ENCODE measurements at places on chromosomes 2 and 18.

GRCh38 chr2:136081582-136082210 lies 36.3 kb downstream of the CXCR4 start:
- no peak for DNase-seq

DNA sequence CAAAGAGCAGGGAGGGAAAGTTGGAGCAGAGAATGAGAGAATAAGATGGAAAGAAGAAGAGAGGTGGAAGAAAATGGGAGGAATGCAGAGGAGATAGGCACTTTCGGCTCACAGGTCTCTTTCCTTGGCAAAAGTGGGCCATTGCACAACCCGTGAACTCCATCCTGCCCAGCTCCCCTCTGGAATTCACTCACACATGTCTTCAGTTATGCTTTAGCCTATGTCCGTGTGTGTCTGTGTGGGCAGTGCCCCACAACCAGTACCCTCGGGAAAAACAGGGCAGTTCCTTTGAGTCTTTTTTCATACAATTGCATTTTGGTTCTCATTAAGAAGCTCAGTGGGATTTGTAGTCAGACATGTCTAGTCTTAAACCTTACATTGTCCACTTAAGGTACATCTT lies 34.5 kb downstream of the DTNA start:
- no peak for DNase-seq

GRCh38 chr2:199259671-199260070 lies 198.1 kb downstream of the SATB2 start:
- no peak for DNase-seq

DNA sequence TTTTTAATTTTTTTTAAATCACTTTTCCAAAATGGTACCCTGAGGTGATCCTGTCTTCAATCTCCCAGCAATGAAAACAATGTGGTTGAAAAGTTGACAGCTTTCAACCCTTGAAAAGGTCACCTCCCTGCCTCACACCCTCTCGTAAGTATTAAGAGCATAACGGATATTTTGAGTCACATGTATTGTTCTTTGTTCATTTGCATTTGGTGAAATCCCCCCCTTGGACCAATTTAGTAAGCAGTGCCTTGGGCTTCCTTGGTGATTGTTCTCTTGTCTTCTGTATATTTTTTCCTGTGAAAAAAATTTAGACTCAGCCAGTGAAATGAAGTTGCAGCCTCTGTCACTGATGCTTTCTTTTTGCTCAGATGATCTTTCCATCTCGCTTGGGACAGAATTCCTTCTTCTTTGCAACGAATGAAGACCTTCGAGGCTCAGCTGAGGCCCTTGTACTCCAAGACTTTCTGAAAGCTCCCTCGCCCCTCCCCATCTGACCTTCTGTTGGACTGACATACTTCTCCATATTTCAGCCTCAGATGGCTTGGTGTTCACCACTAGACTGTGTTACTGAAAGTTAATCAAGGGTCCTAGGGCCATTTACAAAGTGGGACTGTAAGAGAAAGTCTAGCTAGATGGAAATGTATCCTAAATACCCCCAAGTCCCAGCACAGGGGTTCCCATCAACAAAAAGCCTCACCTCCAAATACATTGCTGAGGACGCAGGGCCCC lies 158.4 kb downstream of the BCL2 start:
- peak; percentile 46 for DNase-seq

DNA sequence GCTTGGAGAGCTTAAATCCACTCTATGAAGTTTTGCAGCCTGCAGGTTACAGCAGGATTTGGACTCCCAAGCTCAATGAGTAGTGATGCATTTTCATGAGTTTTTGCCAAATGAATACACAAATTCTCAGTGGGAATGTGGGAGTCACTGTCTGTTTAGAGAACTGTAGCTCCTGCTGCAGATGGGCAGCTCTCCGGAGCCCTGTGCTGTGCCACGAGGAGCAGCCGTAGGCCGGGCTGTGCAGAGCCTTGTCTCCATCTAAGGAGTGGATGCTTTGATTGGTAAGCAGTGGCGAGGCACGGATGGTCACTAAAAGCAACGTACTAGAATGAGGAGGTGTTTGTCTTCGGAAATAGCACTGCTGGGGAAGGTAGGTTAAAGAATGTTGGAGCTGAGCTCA lies 96.0 kb upstream of the NFATC1 start:
- DNase-seq, result no peak

DNA sequence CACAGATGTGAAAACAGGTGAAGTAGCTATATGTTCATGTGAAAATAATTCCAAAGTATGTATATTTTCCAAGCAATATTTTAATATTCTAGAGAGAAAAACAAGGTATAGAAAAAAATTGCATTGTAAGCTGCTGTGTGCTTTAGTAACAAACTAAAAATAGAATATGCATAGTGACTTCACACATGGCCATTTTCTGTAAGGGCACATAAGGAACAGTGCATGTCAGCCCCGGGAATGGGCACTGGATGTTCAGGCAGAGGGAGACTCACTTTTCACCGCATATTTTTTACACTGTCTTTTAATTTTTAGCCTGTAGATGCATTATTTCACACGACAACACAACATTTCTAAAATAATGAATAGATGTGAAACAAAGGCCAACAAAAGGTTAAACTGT lies 46.0 kb downstream of the CMPK2 start:
- no peak for DNase-seq

DNA sequence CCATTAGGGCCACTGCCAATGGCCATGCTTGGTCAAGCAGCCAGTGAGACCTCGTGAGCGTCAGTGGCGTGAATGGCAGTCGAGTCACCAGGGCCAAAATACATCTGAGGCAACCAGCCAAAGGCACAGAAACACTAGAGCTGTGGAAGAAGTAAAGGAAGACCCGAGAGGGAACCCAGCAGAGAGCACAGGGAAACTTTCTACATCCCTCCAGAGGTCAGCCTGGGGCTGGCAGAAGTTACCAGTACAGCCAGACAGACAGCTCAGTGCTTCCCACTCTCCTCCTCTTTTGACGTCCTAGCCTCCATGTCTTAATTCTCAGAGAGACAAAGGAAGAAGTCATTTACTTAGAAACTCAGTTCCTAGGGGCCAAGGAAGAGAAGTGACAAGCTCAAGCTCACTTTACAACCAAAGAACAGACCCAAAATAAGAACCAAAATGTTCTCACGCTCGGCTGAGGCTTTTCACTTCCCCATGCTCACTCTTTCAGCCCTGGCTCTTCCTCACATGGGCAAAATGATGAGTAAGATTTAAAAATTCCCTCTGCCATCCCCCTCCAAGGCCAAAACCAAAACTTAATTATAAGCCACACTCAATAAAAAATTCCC lies 8.7 kb downstream of the CYRIA start:
- no peak for DNase-seq

DNA sequence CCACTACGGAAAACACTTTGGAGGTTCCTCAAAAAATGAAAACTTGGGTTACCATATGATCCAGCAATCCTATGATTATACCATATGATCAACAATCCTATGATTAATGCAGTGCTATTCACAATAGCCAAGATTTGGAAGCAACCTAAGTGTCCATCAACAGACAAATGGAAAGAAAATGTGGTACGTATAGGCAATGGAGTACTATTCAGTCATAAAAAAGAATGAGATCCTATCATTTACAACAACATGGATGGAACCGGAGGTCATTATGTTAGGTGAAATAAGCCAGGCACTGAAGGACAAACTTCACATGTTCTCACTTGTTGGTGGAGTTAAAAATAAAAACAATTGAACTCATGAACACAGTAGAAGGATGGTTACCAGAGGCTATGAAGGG lies 27.6 kb downstream of the CLHC1 start:
- DNase-seq, result no peak

- no peak for DNase-seq
Measured at GRCh38 chr18:67432806-67433205, 83.7 kb downstream of the DSEL start.

DNA sequence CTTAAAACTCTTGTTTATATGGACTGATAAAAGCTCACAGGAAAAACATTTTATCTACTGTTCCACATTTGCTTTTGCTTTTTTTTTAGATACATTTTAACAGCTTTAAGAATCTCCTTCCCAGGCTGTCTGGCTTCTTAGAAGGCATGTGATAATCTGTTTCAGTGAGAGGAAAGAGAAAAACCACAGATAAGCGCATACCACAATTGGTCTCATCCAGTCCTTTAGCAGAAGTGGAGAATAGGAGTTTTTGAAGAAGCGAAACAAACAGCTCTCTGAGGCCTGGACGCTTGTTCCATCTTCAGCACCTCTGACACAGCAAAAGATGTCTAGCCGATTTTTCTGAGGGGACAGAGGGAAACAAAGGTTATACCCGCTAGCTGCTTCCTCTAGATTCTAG lies 37.6 kb downstream of the RMC1 start:
- no peak for DNase-seq

GRCh38 chr2:213640738-213641425 lies 356.6 kb downstream of the SPAG16 start:
- no peak for DNase-seq

DNA sequence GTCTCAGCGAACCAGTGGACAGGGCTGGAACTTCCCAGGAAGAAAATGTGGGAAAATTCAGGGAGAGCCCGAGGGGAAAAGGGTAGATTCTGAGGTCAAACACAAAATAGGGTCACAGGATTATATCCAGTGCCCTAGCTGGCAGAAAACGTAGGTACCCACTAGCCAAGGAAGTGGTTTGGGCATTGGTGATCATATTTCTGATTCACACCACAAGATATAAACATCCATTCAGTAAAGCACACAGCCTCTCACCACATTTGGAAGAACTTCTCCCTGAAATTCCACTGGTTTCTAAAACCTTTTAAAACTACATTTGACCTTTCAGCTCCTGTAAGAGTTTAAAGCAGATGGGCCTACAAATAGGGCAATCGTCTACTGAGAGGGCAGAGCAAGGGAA lies 186.9 kb downstream of the TTC32 start:
- no peak for DNase-seq

DNA sequence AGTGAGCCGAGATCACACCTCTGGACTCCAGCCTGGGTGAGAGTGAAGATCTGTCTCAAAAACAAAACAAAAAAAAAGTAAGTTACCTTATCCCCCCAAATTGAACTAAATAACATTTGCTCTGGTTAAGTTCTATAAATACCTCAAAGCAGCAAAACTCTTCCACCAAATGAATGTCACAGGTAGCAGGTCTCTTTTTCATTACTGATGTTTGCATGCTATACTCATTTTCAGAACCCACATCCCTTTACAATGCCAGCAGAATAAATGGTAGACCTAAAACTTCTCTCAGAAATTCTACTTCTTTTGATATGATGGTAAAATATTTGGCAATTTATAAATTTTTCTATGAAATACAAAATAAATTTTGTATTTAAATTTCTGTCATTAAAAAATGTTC lies 22.3 kb downstream of the INO80D start:
- no peak for DNase-seq

DNA sequence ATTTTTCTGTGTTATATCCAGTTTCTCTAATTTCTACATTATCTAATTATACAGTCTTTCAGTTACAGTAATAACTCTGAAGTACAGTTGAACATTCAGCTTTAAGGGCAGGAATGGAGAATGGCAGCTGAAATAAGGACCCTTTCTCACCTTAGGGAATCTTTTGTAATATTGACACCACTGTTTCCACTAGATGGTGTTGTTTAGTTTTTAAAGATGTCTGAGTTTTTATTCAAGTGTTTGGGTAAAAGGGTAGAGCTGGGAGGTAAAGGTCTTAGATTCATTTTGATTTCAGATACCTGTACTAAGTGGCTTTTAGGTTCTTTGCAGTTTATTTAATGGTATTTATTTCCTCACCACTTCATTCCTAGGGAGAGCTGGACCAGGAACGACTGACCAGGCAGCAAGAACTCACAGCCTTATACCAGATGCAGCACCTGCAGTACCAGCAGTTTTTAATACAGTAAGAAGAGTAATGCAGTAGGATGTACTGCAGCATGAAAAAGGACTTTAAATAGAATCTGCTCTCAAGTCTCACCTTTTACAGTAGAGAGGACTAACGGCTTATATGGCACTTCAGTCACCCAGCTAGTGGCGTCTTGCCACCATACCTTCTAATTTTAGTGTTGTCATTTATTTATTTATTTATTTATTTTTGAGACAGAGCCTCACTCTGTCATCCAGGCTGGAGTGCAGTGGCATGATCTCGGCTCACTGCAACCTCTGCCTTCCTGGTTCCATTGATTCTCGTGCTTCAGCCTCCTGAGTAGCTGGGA lies 33.2 kb upstream of the KCNJ13 start:
- DNase-seq, result no peak

DNA sequence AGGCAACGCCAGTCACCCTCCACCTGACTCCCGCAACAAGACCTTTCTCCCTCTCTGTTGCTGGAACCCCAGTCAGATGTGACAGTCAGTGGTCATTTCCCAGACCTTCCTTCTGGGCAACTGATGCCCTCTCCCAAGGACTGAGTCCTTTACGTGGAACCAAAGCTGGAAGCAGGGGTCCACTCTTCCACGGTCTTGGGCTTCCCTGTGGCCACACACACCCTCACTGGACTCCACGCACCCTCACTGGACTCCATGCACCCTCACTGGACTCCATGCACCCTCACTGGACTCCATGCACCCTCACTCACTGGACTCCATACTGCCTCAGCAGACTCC lies 7.1 kb downstream of the PTMA start:
- DNase-seq, result no peak

GRCh38 chr2:240295256-240296103 lies 140.0 kb upstream of the GPC1 start:
- no peak for DNase-seq

GRCh38 chr2:208366215-208367127 lies 40.1 kb upstream of the PTH2R start:
- DNase-seq, result no peak

DNA sequence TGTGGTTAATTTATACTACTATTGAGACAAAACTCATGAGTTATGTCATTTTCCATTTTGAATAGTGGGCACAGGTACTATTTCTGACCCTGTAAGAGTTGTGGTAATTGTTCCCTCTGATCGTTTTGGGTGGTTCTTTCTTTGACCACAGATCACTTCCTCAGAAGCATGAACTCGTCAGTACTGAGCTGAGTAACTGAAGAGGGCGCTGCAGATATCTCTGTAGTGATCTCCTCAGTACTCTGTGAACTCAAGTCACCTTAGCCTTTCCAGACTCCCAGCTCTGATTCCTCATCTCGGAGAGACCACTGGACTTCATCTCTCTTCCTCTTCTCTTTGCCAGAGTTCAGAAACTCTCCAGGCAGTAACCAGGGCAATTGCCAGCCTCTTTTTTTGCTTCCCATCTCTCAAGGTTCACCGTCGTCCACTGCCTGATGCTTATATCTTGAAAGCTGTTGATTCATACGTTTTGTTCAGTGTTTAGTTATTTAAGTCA lies 9.4 kb upstream of the IL1RL1 start:
- peak; percentile 19 for DNase-seq

DNA sequence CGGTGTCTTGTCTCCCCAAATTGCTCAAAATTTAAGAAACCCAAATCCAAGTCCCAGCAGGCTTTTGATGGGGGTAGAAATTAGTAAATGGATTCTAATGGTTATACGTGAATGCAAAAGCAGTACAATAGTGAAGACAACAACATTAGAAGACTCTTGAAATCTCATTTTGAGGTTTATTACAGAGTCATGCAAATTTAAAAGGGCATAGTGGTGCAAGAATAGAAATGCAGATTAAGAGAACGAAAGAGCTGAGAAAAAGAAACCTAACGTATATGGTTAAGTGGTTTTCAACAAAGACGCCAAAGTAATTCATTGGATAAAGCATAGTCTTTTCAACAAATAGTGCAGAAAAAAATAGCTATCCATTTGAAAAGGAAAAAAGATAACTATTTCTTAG lies 33.2 kb upstream of the CXXC1 start:
- no peak for DNase-seq

Measured in activated naive CD4-positive, alpha-beta T cell treated with anti-CD3 and anti-CD28 coated beads, Interleukin-2, amount 50 U/mL, for 16 hours (primary cell).